ENCODE measurements at places on chromosomes 2 and 18. TPM values are rescaled to one million over a fixed set of nuclear protein-coding genes. Genes with fewer than 3 reads are reported as not detected.

DNA sequence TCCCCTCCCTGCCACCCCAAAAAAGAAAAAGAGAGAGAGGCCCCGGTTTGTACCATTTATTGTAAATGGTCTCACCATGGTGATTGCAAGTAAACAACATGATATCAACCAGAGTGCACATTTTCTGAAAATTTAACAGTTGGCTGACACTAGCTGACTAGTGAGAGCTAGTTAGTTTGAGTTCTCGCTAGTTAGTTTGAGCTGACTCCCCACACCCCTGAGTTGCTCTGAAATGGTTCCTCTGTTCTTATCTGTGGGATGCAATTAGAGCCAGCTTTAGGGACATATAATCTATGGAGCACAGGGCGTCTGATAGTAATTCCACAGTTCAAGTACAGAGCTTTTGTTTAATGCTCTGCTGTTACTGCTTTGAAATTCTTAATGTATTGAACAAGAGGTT lies 13.1 kb downstream of the CASP10 start:
- no peaks in the 10 kb centered on the region for H3K27me3 ChIP-seq
- H3K4me3 ChIP-seq: no peak overlapping the region
- no peak for DNase-seq
- H3K36me3 ChIP-seq: no peaks in the 10 kb centered on the region

DNA sequence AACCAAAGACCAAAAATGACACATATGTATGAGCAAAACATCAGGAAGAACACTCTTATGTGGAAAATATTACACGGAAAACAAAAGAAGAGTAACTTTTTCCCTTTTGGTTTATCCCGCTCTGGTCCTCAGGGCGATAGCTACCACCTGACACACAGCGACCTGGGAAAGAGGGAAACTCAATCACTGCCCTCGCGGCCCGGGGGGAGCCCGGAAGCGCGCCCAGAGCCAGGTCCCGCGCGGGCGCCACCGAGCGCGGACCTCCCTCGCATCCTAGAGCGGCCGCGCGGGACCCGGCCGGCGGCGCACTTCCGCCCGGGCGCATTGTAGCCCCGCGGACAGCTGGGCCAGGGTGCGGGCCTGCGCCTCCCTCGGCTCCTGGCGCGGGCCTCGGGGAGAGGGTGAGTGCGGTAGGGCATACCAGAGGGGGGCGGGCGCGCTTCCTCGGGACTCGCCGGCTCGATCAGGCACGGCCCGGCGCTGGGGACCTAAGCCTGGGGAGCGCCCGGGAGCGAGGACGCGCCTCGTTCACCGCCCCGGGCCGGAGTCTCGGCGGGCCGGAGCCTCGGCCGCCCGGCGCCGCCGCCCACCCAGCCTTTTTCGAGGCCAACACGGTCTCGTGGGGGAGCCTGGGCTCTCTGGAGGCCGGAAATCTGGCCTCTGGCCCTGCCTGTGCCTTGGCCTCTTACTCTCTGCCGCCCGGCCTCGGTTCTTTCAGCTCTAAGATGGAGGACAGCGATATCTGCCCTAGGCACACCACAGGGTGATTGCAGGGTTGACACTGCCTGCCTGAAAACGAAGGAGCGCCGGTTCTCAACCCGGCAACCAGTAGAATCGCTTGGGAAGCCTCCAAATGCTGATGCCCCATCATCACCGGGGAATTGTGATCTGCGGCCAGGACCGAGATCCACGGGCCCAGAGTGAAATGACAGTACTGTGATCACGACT lies at the start of gene ELAC1:
ELAC1 (plus strand) TSS at position 327 of the 948 bp plus-strand sequence. CDS start 6,365 bp downstream, outside the sequence.
- peaks cover 13% of the 10 kb centered on the region for H3K36me3 ChIP-seq
- peak within 1 kb of the TSS; percentile 83 for H3K4me3 ChIP-seq
- peak; percentile 71 for DNase-seq
- H3K4me1 ChIP-seq: peaks cover 22% of the 10 kb centered on the region
- peak within 1 kb of the TSS; percentile 76 for H3K27ac ChIP-seq

DNA sequence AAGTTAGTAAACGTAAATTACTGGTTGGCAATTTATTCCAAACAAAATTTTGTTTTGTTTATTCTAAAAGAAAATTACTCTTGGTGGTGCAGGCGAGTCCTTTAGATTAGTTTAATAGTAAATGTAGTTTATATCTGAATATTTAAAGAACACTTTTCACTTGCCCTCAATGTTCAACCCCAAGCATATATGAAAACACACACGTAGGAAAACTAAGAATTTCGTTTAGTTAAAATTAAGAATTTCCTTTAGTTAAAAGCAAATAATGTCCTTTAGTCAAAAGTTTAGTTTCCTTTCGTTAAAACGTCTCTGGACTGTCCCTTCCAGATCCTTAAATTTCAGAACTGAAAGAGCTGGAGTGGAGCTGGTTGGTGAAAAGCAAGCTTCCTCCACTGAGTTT lies 19.1 kb upstream of the CYTIP start:
- H3K27ac ChIP-seq: no peak overlapping the region
- no peak for DNase-seq
- no peaks in the 10 kb centered on the region for H3K27me3 ChIP-seq
- H3K36me3 ChIP-seq: no peaks in the 10 kb centered on the region

GRCh38 chr18:49767111-49768050 lies 46.0 kb downstream of the ACAA2 start:
- H3K36me3 ChIP-seq: no peaks in the 10 kb centered on the region
- peaks cover 10% of the 10 kb centered on the region for H3K4me1 ChIP-seq
- no peaks in the 10 kb centered on the region for H3K27me3 ChIP-seq
- no peak overlapping the region for H3K4me3 ChIP-seq
- no peak for DNase-seq

GRCh38 chr2:46338674-46339073 lies 41.5 kb downstream of the EPAS1 start:
- no peak for DNase-seq
- peaks cover 8% of the 10 kb centered on the region for H3K27me3 ChIP-seq
- H3K4me1 ChIP-seq: peaks cover 38% of the 10 kb centered on the region
- no peaks in the 10 kb centered on the region for H3K36me3 ChIP-seq

- peaks cover 19% of the 10 kb centered on the region for H3K4me1 ChIP-seq
- peaks cover 6% of the 10 kb centered on the region for H3K36me3 ChIP-seq
- H3K27me3 ChIP-seq: peaks cover 31% of the 10 kb centered on the region
- H3K27ac ChIP-seq: no peak overlapping the region
Observed at GRCh38 chr2:70981421-70981820, 3.0 kb downstream of the ANKRD53 start.

The LIMS1 gene
- 50.6 TPM for total RNA-seq

The YIPF4 gene
- total RNA-seq: 23.0 TPM

The PROC gene
- 0.59 TPM for total RNA-seq

The ATP6V1B1 gene
- total RNA-seq: not detected
